Activated T-cell treated with anti-CD3 and anti-CD28 coated beads, Interleukin-2, amount 50 U/mL, for 72 hours (primary cell): ENCODE measurements at places on chromosomes 6 and 20. TPM values are rescaled to one million over a fixed set of nuclear protein-coding genes. Genes with fewer than 3 reads are reported as not detected.
A peak's percentile ranks its signal among the peaks of the same experiment; 100 is the strongest.

- no peak overlapping the region for H3K4me3 ChIP-seq
- DNase-seq, result no peak
- no peaks in the 10 kb centered on the region for H3K36me3 ChIP-seq
- H3K27ac ChIP-seq, result no peak overlapping the region
These were observed 365.8 kb upstream of the HSF2 start for GRCh38 chr6:122033564-122034181.

The AKAP12 gene
- 10.6 TPM for total RNA-seq

The MYLK2 gene
- 0.53 TPM for total RNA-seq

GRCh38 chr6:106451439-106451838, 90.9 kb downstream of the CRYBG1 start:
- peaks cover 15% of the 10 kb centered on the region for H3K4me1 ChIP-seq
- H3K27me3 ChIP-seq, result no peaks in the 10 kb centered on the region
- no peak overlapping the region for H3K4me3 ChIP-seq
- H3K27ac ChIP-seq, result no peak overlapping the region

- H3K4me1 ChIP-seq, result no peaks in the 10 kb centered on the region
- no peaks in the 10 kb centered on the region for H3K27me3 ChIP-seq
- H3K27ac ChIP-seq, result no peak overlapping the region
- no peak overlapping the region for H3K4me3 ChIP-seq
- peaks cover 2% of the 10 kb centered on the region for H3K36me3 ChIP-seq
These were observed 809.4 kb upstream of the EYS start for GRCh38 chr6:66516377-66516776.

The PNLDC1 gene
- 0.37 TPM for total RNA-seq

DNA sequence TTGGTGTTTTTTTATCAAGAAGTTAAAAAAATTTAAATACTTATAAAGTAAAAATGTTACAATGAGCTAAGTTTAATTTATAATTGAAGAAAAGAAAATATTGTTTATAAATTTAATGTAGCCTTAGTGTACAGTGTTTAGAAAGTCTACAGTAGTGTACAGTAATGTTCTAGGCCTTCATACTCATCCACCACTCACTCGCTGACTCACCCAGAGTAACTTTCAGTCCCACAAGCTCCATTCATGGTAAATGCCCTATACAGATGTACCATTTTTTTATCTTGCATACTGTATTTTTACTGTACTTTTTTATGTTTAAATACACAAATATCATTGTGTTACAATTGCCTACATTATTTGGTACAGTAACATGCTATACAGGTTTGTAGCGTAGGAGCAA, 26.0 kb downstream of the HTR1E start:
- H3K36me3 ChIP-seq, result no peaks in the 10 kb centered on the region
- no peak overlapping the region for H3K27ac ChIP-seq
- H3K27me3 ChIP-seq, result peaks cover 9% of the 10 kb centered on the region
- H3K4me3 ChIP-seq, result no peak overlapping the region

The TAAR9 gene
- total RNA-seq, result not detected

DNA sequence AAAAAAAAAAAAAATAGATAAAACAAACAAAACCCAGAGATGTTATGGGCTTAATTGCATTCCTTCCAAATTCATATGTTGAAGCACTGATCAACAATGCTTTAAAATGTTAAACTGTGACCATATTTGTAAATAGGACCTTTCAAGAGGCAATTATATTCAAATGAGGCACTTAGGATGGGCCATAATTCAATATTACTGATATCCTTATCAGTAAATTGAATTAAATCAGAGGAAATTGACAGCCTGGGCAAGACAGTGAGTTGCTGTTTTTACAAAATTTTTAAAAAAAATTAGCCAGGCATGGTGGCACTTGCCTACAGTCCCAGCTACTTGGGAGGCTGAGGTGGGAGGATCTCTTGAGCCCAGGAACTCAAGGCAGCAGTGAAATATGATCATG, 364.1 kb downstream of the GJA1 start:
- H3K27ac ChIP-seq, result no peak overlapping the region
- no peak overlapping the region for H3K4me3 ChIP-seq
- H3K27me3 ChIP-seq, result no peaks in the 10 kb centered on the region
- H3K4me1 ChIP-seq, result no peaks in the 10 kb centered on the region
- DNase-seq, result no peak

- no peak overlapping the region for H3K4me3 ChIP-seq
- no peaks in the 10 kb centered on the region for H3K36me3 ChIP-seq
- DNase-seq, result no peak
These were observed 111.6 kb downstream of the HDGFL1 start for GRCh38 chr6:22680950-22681349.

DNA sequence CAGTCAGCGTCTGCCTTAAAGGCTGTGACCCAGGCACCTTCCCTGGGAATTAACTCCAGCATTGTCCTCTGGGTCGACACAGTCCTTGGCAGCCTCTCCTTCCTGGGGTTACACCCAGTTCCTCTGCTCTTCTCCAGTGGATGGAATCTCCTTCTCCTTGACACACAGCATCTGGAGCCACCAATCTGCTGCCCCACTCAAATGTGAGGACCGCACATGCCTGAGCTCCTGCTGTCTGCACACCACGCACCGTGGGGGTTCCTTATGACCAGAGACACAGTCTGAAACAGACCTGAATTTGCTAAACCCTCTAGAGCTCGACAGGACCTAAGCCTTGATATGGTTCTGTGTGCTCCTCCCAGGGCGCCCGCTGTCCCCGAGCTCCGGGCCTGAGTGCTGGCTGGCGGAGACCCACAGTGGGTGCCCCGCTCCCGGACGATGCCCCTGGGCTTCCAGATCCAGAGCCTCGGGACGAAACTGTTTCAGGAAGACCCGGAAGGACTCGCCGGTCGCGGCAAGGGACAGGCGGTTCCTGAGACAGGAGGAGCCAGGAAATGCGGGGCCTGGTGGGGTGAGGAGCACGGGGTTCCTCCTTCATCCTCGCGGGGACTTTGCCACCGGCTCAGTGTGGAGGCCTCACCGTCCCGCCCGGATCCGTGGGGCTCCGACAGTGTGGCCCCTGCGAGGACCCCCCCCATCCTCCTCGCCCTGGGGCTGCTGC, 2.5 kb upstream of the RAET1G start:
- H3K4me3 ChIP-seq, result peak overlapping the region; percentile 76
- no peak overlapping the region for H3K27ac ChIP-seq
- H3K27me3 ChIP-seq, result peaks cover 95% of the 10 kb centered on the region
- no peaks in the 10 kb centered on the region for H3K36me3 ChIP-seq
- DNase-seq, result no peak

The TBC1D7 gene
- total RNA-seq, result 20.3 TPM

DNA sequence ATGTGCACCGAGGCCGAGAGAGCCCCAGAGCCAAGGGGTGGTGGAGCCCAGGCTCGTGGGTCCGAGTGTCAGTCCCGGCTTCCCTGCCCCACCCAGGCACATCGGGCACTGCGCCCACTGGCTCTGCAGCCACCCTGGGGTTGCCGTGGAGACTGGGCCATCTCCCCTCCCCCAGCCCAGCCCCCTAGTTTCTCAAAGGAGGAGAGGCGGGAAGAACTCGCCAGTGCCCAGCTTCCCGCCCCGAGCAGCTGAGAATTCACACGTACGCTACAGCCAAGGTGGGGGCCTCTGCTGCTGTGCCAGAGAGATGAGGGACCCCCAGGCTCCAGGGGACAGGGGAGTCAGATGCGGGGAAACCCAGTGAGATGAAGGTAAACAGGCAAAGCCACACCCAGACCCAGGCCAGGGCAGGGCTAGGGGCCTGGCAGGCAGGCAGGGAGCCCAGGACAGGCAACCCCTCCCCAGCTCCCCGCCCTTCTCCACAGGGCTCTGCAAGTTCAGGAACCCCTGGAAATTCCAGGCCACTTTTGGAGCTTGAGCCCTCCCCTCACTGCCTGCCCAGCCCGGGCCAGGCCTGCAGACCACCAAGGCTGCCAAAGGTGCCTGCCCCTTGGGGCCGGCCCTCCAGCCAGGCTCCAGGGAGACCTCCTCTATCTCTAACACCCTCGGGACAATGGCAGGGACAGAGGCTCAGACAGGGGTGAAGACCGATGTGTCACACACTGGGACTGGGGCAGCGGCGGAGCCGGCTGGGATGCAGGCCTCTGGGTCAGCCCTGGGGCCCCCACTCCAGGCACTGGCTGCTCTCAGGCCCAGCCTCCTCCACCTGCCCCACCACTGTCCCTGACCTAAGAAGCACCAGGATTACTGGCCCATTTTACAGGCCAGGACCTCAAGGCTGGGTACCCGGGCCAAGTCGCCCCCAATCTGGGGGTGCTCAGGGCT, 6.0 kb downstream of the LAMA5 start:
- H3K36me3 ChIP-seq, result no peaks in the 10 kb centered on the region
- DNase-seq, result no peak
- H3K27me3 ChIP-seq, result peaks cover 8% of the 10 kb centered on the region
- H3K4me1 ChIP-seq, result no peaks in the 10 kb centered on the region

GRCh38 chr6:42453654-42454427, 2.1 kb upstream of the TRERF1 start:
- H3K27ac ChIP-seq, result no peak overlapping the region
- H3K36me3 ChIP-seq, result peaks cover 5% of the 10 kb centered on the region
- peaks cover 33% of the 10 kb centered on the region for H3K4me1 ChIP-seq
- DNase-seq, result no peak

The OR12D3 gene
- total RNA-seq, result not detected

DNA sequence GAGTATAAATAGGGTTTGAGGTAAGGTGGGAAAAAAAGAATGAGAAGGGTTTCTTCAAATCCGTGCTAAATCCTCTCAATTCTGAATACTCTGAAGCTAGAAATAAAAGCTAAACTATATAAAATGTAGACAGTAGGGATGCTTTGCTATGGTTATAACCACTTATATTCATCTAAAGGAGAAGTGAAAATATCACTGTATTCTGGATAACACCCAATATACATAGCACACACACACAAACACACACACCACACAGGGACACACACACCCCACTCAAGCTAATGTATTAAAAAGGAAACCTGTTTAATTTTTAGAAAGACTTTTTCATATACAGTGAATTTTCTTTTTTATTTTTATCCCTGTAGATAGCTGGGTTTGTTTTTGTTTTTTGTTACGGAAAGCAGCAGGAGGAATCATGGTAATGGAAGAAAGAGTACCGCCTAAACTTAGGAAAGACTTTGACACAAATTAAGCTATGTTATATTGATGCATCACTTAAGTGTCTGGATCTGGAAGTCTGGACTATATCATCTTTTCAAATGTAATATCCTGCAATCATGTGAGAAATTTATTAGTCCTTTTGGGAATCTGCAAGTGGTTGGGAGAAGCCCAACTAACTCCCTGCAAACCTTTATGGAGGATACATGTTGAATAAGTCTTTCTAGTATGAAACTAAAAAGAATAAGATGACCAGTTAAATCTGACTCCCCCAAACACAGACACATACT, 68.4 kb upstream of the FABP7 start:
- no peak overlapping the region for H3K4me3 ChIP-seq
- no peak for DNase-seq
- peaks cover 11% of the 10 kb centered on the region for H3K27me3 ChIP-seq

GRCh38 chr6:18513253-18513798, 126.2 kb downstream of the RNF144B start:
- H3K4me3 ChIP-seq, result peak overlapping the region; percentile 50
- H3K27ac ChIP-seq, result peak overlapping the region; percentile 8
- H3K4me1 ChIP-seq, result peaks cover 67% of the 10 kb centered on the region
- peak; percentile 35 for DNase-seq

- H3K36me3 ChIP-seq, result no peaks in the 10 kb centered on the region
- H3K4me3 ChIP-seq, result no peak overlapping the region
These were observed 226.8 kb downstream of the UST start for GRCh38 chr6:148973538-148974208.

- no peak overlapping the region for H3K27ac ChIP-seq
- no peak overlapping the region for H3K4me3 ChIP-seq
- H3K4me1 ChIP-seq, result peaks cover 30% of the 10 kb centered on the region
- H3K27me3 ChIP-seq, result no peaks in the 10 kb centered on the region
- no peak for DNase-seq
These were observed 384.6 kb downstream of the CDKAL1 start for GRCh38 chr6:20918868-20919267.

GRCh38 chr6:134309227-134309626, 8.7 kb downstream of the SGK1 start:
- DNase-seq, result no peak
- no peaks in the 10 kb centered on the region for H3K27me3 ChIP-seq
- H3K36me3 ChIP-seq, result no peaks in the 10 kb centered on the region
- H3K4me1 ChIP-seq, result peaks cover 6% of the 10 kb centered on the region
- no peak overlapping the region for H3K27ac ChIP-seq
- no peak overlapping the region for H3K4me3 ChIP-seq

GRCh38 chr6:92363111-92363510, 1056.2 kb downstream of the EPHA7 start:
- H3K27ac ChIP-seq, result no peak overlapping the region
- no peak for DNase-seq

DNA sequence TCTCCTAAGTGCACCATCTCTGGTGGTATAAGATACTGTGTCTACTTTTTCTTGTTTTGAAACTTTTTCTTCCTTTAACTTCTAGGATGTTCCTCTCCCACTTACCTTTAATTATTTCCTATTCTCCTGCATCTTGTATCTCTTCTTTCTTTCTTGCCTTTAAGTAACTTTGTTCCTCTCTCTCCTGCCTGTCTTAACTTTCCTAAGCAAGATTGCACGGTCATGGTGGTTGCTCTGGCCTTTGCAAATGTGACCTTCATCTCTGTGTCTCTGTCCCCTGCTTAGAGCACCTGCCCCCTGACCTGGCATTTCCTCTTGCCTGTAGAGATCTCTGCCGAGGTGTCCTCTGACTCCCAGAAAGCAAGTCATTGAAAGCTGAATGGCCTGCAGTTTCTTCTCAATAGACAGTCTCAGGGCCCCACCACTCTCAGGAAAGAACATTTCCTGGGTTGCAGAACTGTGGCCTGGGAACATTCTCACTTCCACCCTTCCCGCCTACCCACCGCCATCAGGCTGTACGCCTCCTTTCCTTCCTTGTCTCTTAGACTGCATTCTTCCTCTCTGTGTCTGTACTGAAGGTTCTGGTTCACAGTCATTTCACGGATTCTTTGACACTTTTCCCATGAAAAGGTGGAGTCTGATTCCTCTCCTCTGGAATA, 12.8 kb downstream of the ZDHHC14 start:
- peaks cover 16% of the 10 kb centered on the region for H3K36me3 ChIP-seq
- H3K27ac ChIP-seq, result no peak overlapping the region
- DNase-seq, result no peak
- H3K4me1 ChIP-seq, result peaks cover 6% of the 10 kb centered on the region

DNA sequence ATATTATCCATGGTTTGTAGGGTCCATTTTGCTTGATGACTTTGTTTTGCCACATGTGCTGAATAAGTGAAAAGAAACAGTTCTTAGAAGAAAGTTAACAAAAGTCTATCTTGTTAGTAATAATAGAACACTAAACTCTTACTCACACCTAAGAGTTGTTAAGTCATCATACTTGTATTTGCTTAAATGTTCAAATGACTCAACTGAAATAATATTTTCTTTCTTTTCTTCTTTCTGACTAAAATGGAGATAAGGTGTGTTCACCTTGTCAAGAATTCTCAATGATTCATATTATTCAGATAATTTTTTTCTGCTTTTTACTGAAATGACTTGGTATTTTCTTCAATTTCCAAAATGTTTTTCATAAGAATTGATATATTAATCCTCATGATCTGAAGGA, 327.2 kb downstream of the HTR1B start:
- DNase-seq, result no peak
- H3K36me3 ChIP-seq, result no peaks in the 10 kb centered on the region
- no peaks in the 10 kb centered on the region for H3K27me3 ChIP-seq
- H3K4me1 ChIP-seq, result no peaks in the 10 kb centered on the region
- H3K4me3 ChIP-seq, result no peak overlapping the region

The NR2E1 gene
- total RNA-seq, result not detected
